ENCODE measurements at places on chromosomes 1 and 21.

DNA sequence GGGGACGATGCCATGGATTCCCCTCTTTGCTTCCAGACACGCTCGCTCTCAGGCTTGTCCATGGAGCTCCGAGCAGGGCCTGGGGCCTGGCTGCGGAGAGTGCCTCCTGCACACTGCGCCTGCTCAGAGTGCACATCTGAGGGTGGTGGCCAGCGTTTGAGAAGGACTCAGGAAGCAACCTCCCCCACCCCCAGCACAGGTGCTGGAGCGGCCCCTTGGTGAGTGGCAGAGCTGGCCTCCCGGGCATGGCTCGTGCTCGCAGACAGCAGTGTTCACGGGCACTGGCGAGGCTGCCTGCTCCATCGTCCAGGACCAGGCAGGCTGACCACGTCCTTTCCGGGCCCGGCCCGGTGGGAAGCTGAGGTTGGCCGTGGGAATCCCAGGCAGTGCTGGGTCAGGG, 2.8 kb downstream of the SPATC1L start:
- no peak for DNase-seq

DNA sequence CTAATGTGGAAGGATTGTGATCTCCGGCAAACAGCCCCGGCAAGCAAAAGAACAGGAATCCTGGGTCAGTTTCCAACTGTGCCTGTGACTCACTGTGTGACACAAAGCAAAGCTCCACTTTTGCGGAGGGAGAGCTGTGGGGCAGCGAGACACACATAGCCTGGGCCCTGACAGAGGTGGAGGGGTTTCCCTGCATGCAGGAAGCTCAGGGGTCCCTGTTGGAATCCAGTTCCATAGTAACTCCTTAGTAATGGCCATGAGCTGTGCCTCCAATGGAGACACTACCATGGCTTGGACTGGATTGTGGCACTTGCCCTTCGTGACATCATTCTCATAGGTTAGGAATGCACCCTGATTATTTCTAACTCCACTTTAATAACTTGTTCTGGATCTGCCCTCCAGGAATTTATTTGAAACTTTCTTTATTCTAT, 47.0 kb upstream of the ATF3 start:
- no peak for DNase-seq

DNA sequence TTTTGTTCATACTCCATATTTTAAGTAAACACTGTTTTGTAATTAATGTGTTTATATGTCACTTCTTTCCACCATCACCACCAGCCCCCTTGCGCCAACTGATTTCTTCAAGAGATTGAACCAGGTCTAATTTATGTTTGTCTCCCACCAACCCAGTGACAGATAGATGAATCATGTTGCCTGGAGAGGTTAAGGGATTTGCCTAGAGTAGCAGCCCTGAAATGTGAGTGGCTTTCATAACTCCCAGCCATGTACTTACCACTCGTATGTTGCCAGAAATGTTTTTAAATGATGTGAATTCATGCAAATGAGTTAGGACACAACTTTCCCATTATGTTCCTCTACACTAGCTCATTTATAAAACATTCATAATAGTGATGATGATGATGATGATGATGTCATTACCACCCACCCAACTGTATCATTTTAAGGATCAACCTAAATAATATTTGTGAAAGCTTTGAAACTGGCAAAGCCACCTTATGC, 86.9 kb downstream of the LRRC8D start:
- no peak for DNase-seq

GRCh38 chr1:40532844-40533424, 1.5 kb downstream of the ZNF684 start:
- DNase-seq = no peak

DNA sequence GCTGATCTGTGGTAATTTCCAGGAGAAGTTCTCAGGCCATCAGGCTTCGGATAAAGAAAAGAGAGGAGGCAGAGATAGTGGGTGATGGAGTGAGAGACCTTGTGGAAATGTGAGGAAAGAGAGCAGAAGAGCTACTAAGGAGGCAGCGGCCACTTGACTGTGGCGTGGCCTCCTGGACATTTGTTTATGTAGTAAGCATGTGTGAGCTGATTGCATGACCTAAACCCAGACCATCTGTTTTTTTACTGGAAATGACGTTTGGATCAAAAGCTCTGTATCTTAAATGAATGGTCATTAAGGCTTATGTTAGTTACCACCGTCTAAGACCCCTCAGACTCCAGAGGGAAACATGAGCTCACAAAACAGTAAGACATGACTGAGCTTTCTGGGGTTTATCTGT, 13.6 kb downstream of the ATP1B1 start:
- no peak for DNase-seq

- no peak for DNase-seq
Observed at GRCh38 chr1:77375990-77376389, 94.2 kb downstream of the AK5 start.

- no peak for DNase-seq
Observed at GRCh38 chr1:29563571-29563970, 327.2 kb downstream of the PTPRU start.

DNA sequence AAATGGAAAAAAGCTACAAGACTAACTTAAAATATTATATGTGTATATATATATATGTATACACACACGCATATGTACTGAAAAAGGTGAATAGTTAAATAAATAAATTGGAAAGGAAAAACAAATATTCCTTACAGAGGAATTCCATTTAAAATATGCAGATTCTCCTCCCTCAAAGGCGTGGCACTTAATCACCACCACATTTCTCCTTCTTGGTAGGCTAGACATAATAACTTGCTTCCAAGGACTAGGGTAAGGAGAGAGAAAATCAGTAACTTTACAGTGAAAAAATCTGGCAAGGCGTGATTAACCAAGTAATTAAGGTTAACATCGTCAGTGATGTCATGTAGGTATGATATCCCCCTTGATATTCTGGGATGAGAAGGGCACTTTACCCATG, 84.0 kb upstream of the USP25 start:
- DNase-seq = no peak

GRCh38 chr1:231774719-231775335, 148.2 kb downstream of the DISC1 start:
- no peak for DNase-seq

GRCh38 chr1:77401384-77401783, 119.6 kb downstream of the AK5 start:
- DNase-seq = no peak

DNA sequence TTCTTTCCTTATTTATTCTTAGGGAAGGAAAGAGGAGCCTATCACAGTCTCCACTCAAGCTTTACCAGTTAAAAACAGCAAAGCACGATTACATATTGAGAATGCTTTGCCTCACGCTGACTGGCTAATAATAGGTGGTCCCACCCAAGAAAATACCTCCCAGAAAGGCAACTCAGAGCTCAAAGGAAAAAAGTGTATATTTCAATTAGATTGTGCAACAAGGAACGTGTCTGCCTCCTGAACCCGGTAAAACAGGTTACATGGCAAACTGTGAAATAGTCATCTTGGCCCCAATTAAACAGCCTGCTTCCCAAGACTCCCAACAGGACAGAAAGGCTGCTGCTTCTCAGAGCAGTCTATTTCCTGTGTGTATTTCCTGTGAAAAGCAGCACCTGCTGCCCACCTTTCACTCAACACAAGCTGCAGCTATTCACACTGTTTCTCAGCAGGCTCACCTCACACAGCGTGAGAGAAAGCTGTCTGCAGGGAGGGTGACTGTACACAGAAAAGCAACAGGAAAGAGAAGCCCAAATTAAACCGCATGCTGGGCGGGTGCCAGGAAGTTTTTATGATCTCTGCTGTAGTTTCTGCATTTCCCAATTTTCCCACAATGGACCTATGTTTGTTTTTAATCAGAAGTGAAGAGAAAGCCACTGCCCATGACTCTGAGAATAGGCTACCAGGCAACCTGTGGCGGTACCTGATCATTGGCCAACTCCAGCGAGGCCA, 44.0 kb downstream of the URB1 start:
- DNase-seq = no peak

DNA sequence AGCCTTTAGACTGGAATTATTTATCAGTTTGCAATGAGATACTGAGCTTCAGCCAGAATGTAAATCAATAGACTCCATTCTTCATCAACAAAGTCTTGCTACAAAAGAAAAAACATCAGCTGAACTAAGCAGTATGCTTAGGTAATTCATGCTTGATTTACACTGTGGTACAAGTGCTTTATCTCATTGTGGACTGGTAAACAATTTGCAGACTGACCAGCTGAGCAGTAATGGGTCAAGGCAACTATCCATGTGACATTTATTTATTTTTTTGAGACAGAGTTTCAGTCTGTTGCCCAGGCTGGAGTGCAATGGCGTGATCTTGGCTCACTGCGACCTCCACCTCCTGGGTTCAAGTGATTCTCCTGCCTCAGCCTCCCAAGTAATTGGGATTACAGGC, 39.8 kb upstream of the SYT2 start:
- DNase-seq = no peak

- no peak for DNase-seq
Observed at GRCh38 chr1:23103001-23103889, 65.4 kb downstream of the LUZP1 start.

- DNase-seq = no peak
Observed at GRCh38 chr1:18573170-18573569, 57.5 kb upstream of the PAX7 start.

DNA sequence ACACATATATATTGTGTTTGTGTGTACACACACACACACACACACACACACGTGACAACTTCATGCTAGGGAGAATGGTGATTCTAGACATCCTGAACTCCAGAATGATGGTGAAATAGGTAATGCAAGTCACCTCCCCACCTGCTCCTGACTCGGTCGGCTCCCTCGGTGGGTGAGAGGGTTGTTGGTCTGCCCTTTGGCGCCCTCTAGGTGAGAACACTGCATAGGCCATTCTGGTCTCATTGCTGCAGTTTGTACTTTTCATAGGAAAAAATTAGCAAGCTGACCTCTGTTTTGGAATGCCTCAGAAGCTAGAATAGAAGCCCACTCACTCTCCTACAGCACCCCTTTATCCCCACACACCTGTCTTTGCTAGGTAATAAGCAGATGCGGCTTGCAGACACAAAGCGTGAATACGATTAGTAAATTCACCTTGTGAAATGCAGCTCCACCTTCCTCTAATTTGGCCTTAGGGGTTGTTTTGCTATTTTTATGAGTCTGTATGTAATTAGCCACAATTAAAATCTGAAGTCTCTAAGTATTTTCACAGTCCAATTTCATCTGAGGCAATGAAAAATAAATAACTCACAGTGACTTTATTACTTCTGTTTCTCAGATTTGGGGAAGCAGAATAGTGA, 130.0 kb upstream of the KCNJ15 start:
- DNase-seq = no peak

DNA sequence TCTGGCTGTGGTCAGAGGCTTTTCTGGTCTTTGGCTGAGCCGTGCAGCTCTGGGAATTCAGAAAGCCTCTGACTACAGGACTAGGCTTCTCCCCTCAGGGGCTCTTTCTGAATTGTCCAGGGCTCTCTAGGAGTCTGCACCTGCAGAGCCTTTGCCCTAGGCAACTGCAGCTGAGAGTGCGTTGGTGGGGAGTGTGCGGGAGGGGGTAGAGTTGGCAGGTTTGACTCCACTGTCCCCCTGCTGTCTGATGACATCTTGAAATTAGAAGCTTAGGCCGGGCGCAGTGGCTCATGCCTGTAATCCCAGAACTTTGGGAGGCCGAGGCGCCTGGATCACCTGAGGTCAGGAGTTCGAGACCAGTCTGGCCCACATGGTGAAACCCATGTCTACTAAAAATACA, 32.9 kb downstream of the KIAA1614 start:
- no peak for DNase-seq

DNA sequence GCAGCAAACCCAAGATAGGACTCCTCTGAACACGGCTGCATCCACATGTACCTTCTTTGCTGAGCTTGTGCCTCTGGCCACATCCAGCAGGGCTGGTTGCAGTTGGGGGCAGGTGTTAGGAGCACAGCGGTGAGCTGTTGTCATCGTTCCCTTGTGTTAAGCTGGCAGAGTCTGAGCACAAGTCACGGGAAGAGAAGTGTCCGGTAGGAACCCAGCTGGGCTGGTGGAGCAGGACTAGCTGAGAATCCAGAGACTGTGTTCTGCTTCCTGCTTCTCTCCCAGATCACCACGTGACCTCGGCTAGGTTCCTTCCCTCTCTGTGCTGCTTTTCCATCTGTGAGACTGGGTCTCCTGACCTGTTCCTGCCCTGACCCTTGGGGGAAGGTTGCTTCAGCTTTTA, 105.1 kb downstream of the PCBP3 start:
- DNase-seq = no peak

DNA sequence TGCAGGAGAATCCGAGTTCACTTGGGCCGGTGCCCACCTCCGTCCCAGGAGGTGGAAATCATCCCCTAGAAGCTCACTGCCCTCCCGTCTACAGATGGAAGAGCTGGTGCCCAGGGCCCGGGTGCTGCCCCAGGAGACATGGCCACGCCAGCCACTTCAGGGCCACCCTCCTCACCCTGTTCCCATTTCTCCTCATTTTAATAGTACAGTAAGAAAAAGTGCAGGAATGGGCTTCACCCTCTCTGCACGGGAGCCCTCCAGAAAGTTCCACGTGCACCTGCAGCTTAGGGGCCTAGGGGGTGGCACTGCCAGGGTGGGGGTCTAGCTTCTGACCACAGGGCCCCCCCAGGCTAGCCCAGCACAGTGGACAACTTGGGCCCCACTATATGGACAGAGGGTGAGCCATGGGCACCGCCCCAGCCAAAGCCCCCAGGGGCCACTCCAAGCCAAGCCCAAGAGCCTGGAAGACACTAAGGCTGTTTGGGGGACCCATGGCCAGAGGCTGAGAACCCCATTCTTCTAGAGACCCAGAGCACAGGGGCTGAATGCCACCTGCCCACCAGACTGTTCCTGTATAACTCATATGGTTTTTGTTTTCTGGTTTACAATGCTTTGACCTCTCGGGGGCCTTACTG, 3.4 kb upstream of the FTCD start:
- DNase-seq = no peak

DNA sequence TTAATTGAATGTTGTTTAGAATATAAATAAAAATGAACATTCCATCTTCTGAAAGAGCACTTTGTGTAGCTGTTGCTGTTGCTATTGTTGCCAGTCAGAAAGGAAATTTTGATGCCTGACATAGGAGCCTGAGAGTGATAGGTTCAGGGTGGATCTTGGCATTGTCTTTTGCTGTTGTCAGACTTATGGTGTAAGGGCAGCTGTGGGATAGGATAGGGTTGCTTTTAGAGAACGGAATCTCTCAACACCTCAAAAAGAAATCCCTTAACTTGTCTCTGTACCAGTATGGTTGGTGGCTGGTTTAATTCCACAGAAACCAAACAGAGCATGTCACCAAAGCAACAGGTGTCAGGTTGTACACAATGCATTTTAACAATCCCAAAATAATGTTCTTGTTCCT, 62.7 kb downstream of the ESRRG start:
- no peak for DNase-seq

Data from stimulated activated CD8-positive, alpha-beta memory T cell treated with anti-CD3 and anti-CD28 coated beads, Interleukin-15, amount 100 ng/mL, for 4 hours (primary cell).